Stimulated activated CD4-positive, alpha-beta T cell treated with anti-CD3 and anti-CD28 coated beads, Interleukin-15, amount 100 ng/mL, for 1 hour (primary cell): ENCODE measurements at places on chromosomes 1 and 21.

DNA sequence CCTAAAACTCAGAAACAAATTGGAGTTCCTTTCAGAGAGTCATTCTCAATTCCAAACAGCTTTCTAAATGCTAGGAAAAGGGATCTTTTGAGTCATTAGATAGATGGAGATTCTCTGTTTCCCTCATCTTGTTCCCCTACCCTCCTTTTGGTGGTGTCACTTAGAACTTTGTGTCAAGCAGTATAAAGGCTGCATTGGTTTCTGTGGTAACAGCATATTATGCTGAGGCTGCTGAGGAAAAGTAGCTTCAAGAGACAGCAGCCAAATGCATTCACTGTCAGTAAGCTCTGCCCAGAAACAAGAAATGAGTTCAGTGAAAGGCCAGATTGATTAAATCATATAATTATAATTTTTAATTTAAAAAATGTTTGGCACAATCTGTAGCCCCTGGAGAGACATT is 144.1 kb downstream of the LRRC40 start:
- DNase-seq, result no peak

DNA sequence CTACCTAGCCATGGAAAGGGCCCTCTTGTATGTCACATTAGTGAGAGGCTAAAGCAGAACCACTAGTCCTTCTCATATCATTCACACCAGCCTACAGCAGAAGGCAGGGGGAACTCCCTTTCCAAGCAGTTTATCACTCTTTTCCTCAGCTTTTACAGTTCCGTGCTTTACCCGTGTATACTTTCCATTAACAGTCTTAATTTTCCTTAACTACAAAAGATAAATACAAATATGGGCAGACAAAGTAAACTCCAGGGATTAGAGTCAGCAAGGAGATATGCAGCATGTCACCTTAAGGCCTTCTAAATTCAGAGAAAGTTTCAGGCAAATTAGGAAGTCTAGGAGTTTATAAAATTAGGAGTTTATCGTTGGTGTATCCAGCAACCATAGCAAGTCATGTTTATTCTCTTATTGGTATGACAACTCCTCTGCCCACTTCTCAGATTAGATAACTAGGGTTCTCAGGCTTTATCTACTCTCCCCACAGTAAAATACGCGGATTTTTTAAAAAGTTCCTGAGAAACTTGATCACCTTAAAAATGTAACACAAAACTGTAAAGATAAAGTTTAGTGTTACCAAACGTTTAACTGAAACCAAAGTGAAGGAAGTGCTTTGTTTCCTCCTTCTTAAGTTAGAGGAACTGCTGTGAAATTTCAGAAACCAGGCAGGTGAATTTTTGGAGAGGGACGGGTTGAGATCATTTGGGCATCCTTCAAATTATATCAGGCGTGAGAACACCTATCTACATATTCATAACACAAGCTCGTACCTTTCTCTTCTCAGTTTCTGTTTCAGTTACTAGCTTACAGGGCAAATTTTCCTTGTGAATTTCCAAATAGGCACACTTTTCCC is 42.7 kb upstream of the SLC19A2 start:
- DNase-seq, result no peak

DNA sequence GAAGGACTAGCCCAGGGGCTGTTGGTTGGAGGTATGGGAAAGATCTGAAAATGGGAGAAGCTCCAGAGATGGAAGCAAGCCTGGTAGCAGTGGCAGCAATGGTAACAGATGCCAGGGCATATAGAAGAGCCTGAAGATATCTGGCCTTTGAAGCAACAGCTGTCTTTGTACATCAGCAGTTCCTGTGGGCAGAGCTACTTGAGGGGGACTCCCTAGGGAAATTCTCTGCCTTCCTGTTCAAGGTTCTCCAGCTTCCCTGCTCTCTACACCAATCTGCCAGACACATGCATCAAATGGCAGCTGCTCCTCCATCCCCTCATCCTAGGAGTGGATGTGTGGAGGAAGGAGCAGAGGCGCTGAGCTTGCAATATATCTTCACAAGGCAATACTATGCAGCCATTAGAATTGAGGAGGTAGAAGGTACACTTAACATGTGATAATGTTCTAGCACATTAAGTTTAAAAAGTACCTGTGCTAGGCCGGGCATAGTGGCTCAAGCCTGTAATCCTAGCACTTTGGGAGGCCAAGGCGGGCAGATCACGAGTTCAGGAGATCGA is 2.2 kb downstream of the TMEM35B start:
- DNase-seq, result no peak

DNA sequence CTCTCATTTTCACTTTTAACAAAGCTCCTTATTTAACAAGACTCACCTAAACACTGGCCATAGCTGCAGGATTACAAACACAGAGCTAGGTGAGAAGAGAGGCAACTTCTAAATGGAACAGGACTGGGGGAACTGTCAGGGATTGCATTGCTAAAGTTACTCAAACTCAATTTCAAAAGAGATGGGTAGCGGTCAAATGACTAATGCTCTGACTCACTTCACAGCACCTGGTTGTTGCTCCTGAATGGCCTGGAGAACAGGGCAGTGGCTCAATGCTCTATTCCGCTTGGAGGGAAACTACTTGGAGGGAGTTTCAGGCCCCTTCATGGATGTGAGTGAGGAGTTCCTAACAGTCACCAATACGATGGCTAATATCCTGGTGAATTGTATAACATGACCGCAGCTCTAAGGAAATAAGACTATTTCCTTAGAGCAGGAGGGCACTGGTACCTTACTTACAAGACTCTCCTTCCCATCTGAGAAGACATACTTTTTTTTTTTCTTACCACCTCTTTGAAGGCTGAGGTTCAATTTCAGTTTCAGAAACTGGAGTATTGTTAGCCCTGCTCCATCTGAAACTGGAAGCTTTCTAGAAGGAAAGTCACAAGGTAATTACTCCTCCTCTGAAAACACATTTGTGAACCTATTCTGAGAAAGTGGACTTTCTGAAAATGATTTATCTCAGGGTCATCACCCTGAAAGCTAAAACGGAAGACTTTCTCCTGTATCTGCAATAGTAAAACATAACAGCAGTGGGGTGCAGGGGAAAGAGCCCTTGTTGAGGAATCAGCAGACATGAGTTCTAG is 9.5 kb downstream of the DPT start:
- no peak for DNase-seq

DNA sequence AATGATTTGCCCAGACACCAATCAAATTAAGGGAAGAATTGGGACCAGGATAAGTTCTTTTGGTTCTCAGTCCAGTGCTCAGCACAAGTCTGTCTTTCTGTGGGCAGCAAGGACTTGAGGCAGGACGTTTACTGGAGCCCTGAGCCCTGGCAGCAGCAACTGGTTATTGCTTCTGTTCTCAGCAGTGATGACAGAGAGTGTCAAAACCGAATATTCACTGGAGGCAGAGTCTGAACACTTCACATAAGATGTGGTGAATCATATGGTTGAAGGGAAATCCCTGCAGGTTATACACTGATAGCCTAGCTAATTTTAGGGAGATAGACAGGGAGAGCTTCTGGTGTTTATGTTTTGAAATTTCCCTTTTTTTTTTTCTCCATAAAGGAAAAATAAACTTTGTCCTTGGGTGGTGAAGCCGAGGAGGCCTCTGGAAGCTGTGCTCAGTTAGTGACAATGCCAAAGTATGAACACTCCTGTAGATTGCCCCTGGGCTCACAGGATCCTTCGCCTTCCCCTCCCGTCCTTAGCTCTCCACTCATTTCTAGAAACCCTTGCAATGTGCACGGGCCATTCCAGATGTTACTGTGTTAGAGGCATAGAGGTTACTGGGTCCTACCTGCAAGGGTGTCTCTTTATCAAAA is 26.3 kb upstream of the TSPAN2 start:
- DNase-seq, result no peak

DNA sequence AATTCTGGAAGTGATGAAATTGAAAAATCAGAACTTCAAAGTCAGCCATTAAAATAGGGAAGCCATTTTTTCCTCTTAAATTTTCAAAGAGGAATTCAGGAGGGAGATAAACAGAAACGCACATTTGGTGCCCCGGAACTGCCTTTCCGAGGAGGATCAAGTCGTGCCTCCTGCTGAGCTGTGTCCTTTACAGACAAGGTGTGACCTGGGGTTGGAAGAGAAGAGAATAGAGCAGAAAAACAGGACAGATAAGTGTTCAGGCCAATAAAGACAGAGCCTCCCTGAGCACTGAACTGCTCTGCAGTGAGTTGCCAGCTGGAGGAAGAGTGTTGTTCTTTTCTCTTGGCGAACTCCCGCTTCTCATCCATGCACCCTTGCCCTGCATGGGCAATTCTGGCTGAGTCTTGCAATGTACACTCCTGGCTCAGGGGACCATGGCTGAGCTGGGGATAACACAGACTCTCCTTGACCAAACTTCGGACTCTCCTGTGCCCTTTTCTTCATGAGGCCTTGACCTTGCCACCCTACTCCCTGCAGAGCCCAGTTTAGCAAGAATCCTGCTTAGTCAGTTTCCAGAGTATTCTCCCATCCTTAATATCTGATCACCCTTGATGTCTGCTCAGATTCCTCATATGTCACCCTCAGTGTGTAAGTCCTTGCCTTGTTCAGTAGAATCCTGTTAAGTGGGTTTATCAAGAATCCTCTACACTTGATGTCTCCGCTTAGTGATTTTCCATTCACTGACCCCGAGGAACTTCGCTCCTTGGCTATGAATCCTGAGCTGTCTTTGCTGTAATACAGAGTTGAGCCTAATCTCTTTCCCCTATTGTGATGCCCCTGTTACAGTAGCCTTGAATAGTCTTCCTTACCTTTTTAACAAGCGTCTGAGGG is 1.3 kb upstream of the MTARC1 start:
- no peak for DNase-seq

- DNase-seq, result no peak
Observed at GRCh38 chr1:154351363-154352068, 26.2 kb downstream of the ATP8B2 start.

DNA sequence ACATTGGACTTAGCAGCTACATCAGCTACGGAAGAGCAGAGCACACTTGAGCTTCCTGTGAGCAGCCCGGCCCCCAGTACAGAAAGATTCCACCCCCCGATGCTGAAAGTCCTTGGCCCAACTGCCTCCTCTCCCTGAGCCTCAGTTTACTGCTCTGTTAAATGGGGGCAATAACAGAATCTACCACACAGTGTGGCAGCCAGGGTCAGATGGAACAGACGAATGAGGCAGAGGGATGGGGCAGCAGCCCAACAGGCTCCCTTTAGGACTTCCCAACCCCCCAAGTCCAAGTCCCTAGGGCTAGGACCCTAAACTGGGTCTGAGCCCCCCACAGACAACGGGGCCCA is 22.9 kb upstream of the C1QA start:
- no peak for DNase-seq

DNA sequence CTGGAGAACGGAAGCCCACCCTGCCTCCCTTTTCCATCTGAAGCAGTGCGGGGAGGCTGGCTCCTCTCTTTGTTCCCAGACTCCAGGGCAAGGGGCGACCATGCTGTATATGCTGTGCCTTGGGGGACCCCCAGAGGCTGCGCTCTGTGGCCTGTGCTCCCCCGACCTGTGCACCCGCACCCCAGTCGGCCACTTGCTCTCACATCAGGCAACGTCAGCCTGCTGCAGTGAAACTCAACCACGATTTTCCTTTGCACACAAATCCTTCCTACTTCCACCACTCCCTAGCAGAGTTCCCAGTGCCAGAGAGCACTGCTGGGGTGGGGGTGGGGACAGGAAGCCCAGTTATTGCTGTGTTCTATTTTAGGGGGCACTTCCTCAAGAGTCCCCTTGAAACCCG is 52.5 kb downstream of the SIM2 start:
- DNase-seq, result no peak

- no peak for DNase-seq
Observed at GRCh38 chr1:21668232-21668950, 766 bp downstream of the RAP1GAP start.

DNA sequence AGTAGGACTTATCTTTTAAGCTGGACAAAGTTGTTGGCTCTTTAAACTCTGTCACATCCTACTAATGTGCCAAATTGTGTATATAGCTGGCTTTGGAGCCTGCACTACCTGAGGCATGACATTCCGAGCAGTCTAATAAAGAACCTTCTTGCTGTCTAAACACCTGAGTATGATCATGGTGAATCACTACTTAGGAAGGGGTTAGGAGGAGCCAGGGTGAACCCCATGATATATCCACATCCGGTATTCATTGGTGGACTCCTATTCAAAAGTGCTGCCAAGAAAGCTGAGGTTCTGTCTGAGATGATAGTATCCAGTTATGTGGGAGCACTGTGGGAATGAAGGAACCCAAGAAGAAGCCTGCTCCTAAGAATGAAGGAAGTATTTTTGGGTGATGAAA is 27.1 kb downstream of the CRNN start:
- no peak for DNase-seq

- DNase-seq, result no peak
Observed at GRCh38 chr1:59526240-59526639, 229.3 kb downstream of the FGGY start.

DNA sequence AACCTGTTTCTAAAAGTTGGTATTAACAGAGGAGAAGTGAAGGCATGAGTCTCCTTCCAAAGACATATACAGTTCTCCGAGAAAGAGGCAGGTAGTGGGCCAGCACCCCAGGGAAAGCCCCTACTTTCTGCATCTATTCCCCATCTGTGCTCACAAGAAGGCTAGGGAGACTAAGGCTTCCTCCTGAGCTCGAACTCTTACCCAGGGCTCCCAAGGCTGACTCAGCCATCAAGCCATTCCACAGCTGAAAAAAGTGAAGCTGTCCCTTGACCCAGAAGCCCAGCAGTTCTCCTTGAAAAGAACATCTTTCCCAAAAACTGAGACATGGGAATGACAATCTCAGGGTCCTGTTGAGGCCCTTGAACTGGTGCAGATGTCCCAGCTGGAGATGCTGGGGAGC is 1.9 kb upstream of the PADI3 start:
- DNase-seq, result no peak

DNA sequence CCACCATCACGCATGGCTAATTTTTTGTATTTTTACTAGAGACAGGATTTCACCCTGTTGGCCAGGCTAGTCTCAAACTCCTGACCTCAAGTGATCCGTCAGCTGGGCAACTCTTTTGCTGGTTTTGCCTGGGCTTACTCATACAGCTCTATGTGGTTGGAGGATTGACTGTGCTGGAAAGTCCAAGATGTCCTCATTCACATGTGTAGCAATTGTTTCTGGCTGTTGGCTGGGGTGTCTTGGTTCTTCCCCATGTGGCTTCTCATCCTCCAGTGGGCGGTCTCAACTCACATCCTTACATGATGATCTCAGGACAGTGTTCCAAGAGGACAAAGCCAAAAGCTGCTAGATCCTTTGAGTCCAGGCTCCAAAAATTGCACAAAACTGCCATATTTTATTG is 53.3 kb downstream of the TEX35 start:
- DNase-seq, result no peak

GRCh38 chr1:30104551-30104950 is 618.8 kb downstream of the MATN1 start:
- no peak for DNase-seq

GRCh38 chr1:21110163-21110562 is 66.5 kb downstream of the EIF4G3 start:
- DNase-seq, result no peak

GRCh38 chr1:161153176-161153575 is 602 bp upstream of the UFC1 start:
- no peak for DNase-seq

DNA sequence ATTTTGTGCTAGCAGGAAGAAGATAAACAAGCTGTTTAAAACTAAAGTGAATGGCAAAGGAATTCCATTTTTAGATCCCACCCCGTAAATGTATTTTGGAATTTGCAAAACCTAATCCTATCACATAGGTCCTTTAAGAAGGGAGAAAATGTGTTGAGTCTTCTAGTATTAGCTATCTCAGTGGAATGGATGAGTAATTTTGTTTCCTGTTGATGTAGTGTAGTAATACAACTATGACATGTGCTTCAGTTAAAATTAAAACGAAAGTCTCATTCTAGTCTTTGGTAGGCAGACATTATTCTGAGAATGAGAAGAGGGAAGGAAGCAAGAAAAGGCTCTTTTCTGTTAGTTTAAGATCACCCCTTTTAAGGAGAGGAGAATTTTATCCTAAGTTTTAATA is 265.9 kb upstream of the C1orf105 start:
- no peak for DNase-seq
